ENCODE measurements at places on chromosomes 2 and 18.
A peak's percentile ranks its signal among the peaks of the same experiment; 100 is the strongest.

- no peak for DNase-seq
Measured at GRCh38 chr2:223084873-223085272, 32.9 kb downstream of the KCNE4 start.

GRCh38 chr2:226865710-226866109, 29.9 kb downstream of the RHBDD1 start:
- no peak for DNase-seq

- DNase-seq, result peak; percentile 46
Measured at GRCh38 chr18:24118750-24119577, 19.9 kb upstream of the CABYR start.

DNA sequence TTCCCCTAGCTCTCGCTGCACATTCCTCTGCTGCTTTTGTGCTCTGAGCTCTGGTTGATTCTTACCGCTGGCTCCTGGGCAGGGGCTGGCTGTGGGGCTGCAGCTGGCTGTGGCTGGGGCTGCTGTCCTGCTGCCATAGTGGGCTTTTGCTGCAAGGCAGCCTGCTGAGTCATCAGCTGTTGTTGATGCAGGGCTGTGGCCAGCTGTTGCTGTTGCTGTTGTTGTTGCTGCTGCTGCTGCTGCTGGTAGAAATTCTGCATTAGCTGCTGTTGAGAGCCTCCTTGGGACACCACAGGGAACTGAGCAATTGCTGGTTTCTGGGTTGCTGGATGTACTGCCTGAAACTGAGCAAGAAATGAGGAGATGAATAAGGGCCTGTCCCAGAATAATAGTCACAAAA, 77.2 kb upstream of the NFU1 start:
- no peak for DNase-seq

GRCh38 chr18:63438181-63438580, 15.9 kb upstream of the VPS4B start:
- no peak for DNase-seq

DNA sequence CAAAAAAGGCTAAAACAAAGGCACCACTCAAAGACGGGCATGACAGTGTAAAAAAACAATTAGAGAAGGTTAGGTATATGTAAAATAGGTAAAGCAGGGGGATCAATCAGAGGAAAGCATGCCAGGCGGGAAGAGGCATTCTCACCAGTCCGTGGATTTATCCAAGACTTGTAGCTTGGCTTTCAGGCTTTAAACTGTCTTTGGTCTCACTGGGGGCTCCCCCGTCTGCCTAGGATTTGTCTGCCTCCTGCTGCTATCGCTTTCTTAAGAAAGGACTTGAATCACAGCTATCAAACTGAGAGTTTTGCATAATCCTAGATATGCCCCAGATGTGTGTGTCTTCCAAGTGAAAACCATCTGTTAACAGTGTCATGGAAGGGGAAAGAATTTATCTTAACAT, 11.1 kb upstream of the GORASP2 start:
- no peak for DNase-seq
